Activated CD4-positive, alpha-beta T cell treated with anti-CD3 and anti-CD28 coated beads, Interleukin-2, amount 50 U/mL, for 4 hours (primary cell): ENCODE measurements at places on chromosomes 4 and X.

DNA sequence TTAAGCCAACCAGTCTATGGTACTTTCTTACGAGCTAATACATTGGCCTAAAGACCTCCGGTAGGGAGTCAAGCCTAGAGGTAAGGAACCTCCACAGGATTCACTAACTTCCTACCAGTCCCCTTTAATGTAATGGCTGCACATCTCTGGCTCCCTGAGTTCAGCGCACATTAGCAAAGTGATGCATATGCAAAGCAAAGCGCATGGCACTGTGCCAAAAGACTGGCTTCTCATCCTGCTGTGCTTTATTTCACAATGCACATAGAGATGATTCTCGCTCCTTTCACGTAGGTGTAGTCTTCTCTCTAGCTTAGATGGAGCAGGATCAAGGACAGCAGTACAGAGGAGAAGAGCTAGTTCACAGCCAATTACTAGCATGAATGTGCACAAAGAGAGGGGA, 14.6 kb upstream of the CLTRN start:
- DNase-seq: no peak

DNA sequence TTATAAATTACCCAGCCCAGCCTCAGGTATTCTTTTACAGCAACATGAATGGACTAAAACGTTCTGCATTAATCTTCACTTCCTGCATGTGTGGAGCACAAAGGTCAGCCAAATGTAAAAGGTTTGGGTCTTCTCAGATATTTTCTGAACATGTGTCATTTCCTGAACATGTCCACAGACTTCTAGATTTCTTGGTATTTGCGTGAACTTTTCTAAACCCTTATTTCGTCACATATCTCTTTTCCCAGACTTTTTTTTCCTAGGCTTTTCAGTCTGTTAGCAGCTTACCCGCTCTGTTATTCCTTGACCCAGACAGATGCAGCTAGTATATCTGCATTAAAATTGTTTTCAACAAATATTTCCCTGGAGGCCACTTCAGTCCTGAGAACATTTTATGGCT, 57.3 kb upstream of the USP51 start:
- no peak for DNase-seq

- DNase-seq: no peak
Measured at GRCh38 chr4:149269835-149270234, 545.8 kb downstream of the IQCM start.

DNA sequence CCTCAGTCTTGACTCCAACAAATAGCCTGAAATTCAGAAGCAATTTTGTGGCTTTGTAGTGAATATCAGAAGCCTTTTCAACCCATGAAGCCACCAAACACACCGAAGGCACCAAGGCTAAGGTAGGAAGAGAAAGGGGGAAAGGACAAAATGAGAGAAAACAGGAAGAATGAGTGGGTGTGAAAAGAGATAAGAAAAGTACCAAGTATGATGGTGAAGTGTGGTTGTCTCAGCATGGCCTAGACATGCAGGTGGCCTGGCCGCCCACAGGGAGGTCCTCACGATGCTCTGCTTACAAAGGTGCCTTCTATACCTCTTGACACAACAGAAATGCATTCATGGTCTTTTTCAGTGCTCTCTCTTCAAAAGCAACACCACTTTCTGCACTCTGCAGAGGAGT, 34.9 kb downstream of the ACSL1 start:
- DNase-seq: no peak

GRCh38 chr4:5003918-5004317, 15.3 kb downstream of the CYTL1 start:
- DNase-seq: no peak

DNA sequence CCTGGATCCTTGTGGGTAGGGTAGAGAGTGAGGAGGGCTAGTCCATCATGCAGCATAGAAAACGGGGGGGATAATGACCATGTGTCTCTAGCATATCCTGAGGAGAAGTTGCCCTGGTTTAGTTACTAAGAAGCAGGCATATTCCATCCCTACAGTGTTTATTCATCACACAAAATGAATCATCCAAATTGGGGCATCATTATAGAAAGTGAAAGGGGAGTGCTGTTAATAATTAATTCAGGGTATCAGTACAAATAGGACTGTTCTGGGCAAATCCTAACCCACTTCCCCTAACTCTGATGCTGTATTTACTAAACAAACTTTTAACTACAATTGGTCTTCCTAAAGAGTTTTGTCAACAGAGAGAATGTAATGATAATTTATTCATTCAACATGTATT, 281.1 kb upstream of the ARX start:
- no peak for DNase-seq

- no peak for DNase-seq
Measured at GRCh38 chr4:52638717-52639116, 20.4 kb downstream of the USP46 start.

DNA sequence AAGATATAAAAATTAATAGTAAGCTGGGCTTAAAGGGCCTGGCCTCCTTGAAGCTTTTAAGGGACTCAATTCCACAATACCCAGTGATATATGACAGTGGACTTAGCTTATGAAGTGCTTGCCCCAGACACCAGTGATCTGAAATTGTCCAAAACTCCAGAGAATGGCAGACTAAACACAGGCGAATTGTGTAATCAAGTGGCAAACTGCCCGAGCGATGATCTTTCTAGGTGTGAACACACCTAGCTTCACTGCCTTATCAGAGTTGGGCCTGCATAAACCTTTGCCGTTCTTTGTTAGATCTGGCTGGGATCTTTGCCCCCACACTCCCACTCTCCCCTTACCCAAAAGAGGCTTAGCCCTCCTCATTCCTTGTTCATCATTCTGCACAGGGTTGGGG, 62.5 kb upstream of the SH3RF1 start:
- DNase-seq: no peak
